Endodermal cell (in vitro differentiated cells): ENCODE measurements at places on chromosomes 4 and X. TPM values are rescaled to one million over a fixed set of nuclear protein-coding genes. Genes with fewer than 3 reads are reported as not detected.

- no peak overlapping the region for H3K27ac ChIP-seq
- peak; percentile 43 for DNase-seq
- no peaks in the 10 kb centered on the region for H3K27me3 ChIP-seq
- H3K36me3 ChIP-seq, result no peaks in the 10 kb centered on the region
- no peak overlapping the region for H3K4me3 ChIP-seq
Observed at GRCh38 chrX:68332201-68332731, 101.0 kb downstream of the OPHN1 start.

The S100P gene
- total RNA-seq, result not detected in 2 replicates

The RASL11B gene
- 12.7 and 17.0 TPM in 2 replicates for total RNA-seq

The GAGE12F gene
- not detected in 3 replicates for total RNA-seq

The CENPI gene
- 14.9 to 36.9 TPM (median 32.6 TPM) in 3 replicates for total RNA-seq

- no peaks in the 10 kb centered on the region for H3K36me3 ChIP-seq
- H3K4me1 ChIP-seq, result peaks cover 4% of the 10 kb centered on the region
- no peak overlapping the region for H3K27ac ChIP-seq
- no peaks in the 10 kb centered on the region for H3K27me3 ChIP-seq
- H3K4me3 ChIP-seq, result no peak overlapping the region
- no peak for DNase-seq
Observed at GRCh38 chrX:71221145-71221544, 1.9 kb upstream of the GJB1 start.

GRCh38 chr4:159206427-159206871, 103.6 kb downstream of the RAPGEF2 start:
- H3K36me3 ChIP-seq, result peaks cover 12% of the 10 kb centered on the region
- H3K4me1 ChIP-seq, result peaks cover 6% of the 10 kb centered on the region
- DNase-seq, result no peak
- no peak overlapping the region for H3K4me3 ChIP-seq
- H3K27ac ChIP-seq, result no peak overlapping the region

DNA sequence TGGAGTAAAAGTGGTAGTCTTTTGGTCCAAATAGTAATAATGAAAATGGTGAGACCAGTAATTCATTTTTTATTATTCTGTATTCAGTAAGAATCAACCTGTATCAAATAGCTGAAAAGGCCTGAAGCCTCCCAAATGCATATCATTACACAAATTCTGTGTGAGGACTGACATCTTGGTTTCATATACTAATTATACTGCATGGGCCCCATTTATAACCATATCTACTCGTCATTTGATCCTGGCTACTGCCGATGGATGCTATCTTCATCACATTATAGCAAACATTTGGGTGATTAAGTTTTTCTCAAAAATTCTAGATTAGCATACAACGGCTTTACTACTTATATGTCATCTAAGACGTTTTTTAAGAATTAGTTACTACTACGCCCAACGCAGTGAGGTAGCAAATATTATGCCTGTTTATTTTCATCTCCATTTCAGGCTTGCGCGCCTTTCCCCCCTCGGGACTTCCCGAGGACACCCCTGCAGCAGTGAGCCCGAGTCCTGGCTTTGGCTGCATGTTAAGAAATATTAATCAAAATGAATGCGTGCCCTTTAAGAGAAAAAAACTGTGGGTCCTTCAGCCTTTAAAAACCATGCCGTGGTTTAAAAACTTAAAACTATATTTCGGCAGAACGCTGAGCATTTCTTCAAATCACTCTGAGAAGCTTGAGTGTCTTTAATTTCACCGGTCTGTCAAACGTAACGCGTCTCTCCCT, 814 bp upstream of the MMAA start:
- DNase-seq, result no peak
- H3K4me3 ChIP-seq, result peak overlapping the region; percentile 88
- H3K36me3 ChIP-seq, result no peaks in the 10 kb centered on the region

DNA sequence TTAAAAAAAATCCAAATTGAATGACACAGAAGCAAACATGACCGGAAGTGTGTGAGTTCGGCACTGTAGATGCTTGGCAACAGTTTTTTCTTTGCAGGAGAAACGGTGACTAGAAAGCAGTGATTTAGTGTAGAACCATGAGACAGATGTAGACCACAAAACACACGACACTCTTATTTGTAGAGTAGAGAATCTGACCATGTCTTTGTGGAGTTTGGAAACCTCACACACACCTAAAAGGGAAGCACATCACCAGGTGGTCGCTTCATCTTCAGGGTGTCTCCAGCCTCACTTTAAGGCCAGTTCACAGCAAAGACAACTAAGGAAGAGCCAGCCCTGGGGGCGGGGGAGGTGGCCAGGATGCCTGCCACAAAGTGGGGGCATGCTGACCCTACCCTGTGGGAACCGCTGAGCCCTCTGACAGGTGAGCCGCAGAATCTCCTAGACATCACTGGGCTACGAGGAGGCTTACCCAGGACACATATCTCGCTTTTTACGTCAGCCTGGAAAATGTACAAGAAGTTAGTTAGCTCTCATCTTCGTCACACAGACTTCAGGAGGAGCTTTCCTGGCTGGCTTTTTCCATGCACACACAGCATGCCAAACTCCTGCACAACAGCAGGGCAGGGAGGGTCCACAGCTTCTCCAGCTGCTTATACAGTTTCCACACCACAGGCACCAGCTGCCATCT, 64.4 kb upstream of the PDLIM3 start:
- no peaks in the 10 kb centered on the region for H3K4me1 ChIP-seq
- H3K27me3 ChIP-seq, result no peaks in the 10 kb centered on the region
- H3K4me3 ChIP-seq, result no peak overlapping the region
- H3K27ac ChIP-seq, result no peak overlapping the region

The CXCL11 gene
- not detected in 2 replicates for total RNA-seq

- H3K27ac ChIP-seq, result no peak overlapping the region
- H3K36me3 ChIP-seq, result no peaks in the 10 kb centered on the region
- no peak overlapping the region for H3K4me3 ChIP-seq
- H3K4me1 ChIP-seq, result peaks cover 2% of the 10 kb centered on the region
- H3K27me3 ChIP-seq, result no peaks in the 10 kb centered on the region
Observed at GRCh38 chr4:108533245-108533844, 87.0 kb upstream of the RPL34 start.

DNA sequence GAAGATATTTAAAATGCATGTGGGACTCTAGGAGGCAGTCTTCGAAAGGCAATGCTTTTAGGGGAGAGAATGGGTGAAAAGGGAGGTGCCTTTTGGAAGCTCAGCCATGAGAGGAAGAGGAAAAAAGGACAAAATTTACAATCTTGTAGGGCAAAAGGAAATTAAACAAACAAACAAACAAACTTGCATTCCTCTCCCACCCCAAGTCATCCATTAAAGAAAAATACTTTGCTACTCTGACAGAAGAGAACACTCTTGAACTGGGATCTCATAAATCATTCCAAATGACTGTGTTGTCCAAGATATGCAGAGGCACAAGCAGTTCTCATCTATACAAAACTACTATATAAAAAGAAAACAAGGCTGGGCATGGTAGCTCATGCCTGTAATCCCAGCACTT, 46.7 kb downstream of the HELQ start:
- no peaks in the 10 kb centered on the region for H3K27me3 ChIP-seq
- no peak overlapping the region for H3K4me3 ChIP-seq
- no peaks in the 10 kb centered on the region for H3K4me1 ChIP-seq
- DNase-seq, result no peak
- H3K36me3 ChIP-seq, result no peaks in the 10 kb centered on the region

DNA sequence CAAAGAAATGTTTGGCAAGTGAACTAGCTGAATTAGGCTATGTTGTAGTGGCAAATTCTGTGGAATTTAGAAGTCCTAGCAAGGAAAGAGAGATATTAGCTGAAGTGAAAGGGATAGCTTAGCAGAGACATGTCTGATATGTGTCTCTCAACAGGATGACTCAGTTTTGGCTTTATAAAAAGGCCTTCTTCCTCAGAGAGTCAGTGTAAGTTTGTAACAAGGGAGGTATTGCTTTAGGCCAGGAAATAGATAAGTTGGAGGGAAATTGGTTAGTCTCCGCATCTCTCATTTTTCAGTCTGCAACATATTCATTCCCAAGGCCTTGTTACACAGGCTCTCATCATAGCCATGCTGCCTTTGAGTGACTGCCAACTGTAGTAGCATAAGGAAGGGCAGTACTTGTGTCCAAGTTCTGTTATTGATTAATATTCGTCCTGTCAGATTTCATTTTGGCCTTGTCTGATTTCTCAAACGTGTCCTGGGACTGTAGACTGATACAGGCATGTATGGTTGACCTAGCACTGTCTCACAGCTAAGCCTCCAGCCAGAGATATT, 4.0 kb downstream of the TMEM164 start:
- DNase-seq, result no peak
- H3K4me3 ChIP-seq, result no peak overlapping the region
- no peaks in the 10 kb centered on the region for H3K36me3 ChIP-seq
- H3K27me3 ChIP-seq, result no peaks in the 10 kb centered on the region

GRCh38 chr4:2103127-2103842, 44.2 kb downstream of the NAT8L start:
- peaks cover 9% of the 10 kb centered on the region for H3K27me3 ChIP-seq
- H3K27ac ChIP-seq, result no peak overlapping the region
- no peaks in the 10 kb centered on the region for H3K4me1 ChIP-seq
- H3K4me3 ChIP-seq, result no peak overlapping the region
- no peak for DNase-seq

The CXCL1 gene
- 0.24 and 0.86 TPM in 2 replicates for total RNA-seq

The NKX6-1 gene
- not detected in 3 replicates for total RNA-seq

DNA sequence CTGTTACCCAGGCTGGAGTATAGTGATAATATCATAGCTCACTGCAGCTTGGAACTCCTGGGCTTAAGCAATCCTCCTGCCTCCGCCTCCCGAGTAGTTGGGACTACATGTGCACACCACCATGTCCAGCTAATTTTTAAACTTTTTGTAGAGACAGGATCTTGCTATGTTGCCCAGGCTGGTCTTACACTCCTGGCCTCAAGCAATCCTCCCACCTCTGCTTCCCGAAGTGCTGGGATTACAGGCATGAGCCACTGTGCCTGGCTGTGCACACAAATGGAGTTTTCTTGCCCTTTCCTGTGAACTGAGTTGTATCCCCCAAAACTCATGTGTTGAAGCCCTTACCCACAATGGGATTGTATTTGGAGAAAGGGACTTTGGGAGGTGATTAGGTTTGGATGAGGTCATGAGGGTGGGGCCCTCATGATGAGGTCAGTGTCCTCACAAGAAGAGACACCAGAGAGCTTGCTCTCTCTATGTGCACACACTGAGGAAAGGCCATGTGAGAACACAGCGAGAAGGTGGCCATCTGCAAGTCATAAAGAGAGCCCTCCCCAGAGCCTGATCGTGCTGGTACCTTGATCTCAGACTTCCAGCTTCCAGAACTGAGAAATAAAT, 40.1 kb downstream of the DDX3X start:
- H3K27ac ChIP-seq, result no peak overlapping the region
- no peaks in the 10 kb centered on the region for H3K36me3 ChIP-seq
- no peaks in the 10 kb centered on the region for H3K4me1 ChIP-seq
- H3K27me3 ChIP-seq, result no peaks in the 10 kb centered on the region

DNA sequence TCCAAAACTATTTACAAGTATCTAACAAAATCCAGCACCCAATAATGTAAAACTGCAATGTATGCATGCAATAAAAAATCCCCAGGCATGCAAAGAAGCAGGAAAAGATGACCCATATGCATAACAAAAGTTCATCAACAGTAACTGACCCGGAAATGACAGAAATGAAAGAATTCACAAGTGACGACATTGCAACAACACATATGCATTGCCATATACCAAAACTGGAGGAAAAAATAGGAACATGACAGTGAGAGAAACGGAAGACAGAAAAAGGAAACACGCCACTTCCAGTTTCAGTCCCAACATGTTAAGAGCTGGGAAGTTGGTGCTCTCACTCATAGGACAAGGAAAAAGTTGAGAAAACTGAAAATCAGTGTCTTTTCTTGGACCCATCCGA, 154.6 kb downstream of the EVC2 start:
- no peaks in the 10 kb centered on the region for H3K36me3 ChIP-seq
- no peak for DNase-seq
- H3K27ac ChIP-seq, result no peak overlapping the region
- H3K4me3 ChIP-seq, result no peak overlapping the region
- no peaks in the 10 kb centered on the region for H3K4me1 ChIP-seq

The P2RY10 gene
- not detected in 2 replicates for total RNA-seq

The MAGEA8 gene
- 0.20 TPM in 1 of 2 replicates, not detected in the other for total RNA-seq

- peak overlapping the region; percentile 76 for H3K27ac ChIP-seq
- no peaks in the 10 kb centered on the region for H3K27me3 ChIP-seq
- H3K36me3 ChIP-seq, result no peaks in the 10 kb centered on the region
- H3K4me3 ChIP-seq, result no peak overlapping the region
Observed at GRCh38 chrX:39896951-39897740, 200.6 kb downstream of the BCOR start.

DNA sequence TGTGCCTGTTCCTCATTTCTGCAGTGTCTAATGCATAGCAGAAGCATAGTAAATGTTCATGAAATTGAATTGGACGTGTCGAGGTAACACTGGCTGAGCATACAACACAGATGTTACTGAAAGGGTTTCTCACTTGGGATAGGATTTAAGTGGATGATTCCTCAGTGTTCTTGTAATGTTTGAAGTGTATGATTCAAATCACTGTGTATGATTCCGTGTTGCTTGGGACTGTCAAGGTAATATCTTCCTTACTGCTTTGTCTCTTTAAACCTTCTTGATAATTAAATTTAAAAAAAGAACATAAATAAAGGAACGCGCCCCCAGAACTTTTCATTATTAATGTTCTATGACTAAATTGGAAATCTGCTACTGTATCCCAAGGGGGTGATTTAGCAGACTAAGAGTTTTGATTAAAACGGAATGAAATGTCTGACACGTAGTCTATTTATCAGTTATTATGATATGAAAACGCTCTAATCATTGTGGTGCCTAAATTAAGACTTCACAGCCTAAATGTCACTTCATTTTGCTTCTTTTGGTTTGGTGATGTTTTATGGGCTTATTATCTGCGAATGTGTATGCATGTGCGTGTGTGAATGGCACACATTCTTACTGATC, 696.9 kb upstream of the EPHA5 start:
- DNase-seq, result no peak
- no peaks in the 10 kb centered on the region for H3K27me3 ChIP-seq
- H3K27ac ChIP-seq, result no peak overlapping the region
- H3K4me3 ChIP-seq, result no peak overlapping the region
- no peaks in the 10 kb centered on the region for H3K4me1 ChIP-seq

GRCh38 chr4:105061136-105061696, 85.5 kb upstream of the TET2 start:
- no peak overlapping the region for H3K4me3 ChIP-seq
- H3K27ac ChIP-seq, result no peak overlapping the region
- H3K4me1 ChIP-seq, result no peaks in the 10 kb centered on the region
- H3K36me3 ChIP-seq, result no peaks in the 10 kb centered on the region
- DNase-seq, result peak; percentile 53
- H3K27me3 ChIP-seq, result no peaks in the 10 kb centered on the region
